ENCODE measurements at places on chromosomes 3 and 15.
A peak's percentile ranks its signal among the peaks of the same experiment; 100 is the strongest.

DNA sequence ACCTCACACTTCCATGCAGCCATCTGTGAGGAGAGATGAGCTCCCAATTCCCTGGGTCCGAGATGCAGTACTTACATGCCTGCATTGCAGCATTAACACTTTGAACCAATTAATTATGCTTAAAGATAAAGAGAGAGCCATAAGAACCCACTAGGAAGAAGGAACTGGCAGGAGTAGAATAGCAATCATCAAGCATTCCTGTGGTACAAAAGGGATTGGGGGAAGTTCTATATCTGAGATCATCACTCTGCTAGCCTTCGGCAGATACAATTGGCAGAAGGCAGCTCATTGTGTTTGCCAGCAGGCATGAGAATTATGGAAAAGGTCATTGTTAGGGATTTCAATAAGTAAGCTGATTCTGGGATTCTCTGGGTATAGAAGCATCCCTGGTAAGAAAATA is 891.4 kb downstream of the NTRK3 start:
- peak; percentile 8 for DNase-seq

DNA sequence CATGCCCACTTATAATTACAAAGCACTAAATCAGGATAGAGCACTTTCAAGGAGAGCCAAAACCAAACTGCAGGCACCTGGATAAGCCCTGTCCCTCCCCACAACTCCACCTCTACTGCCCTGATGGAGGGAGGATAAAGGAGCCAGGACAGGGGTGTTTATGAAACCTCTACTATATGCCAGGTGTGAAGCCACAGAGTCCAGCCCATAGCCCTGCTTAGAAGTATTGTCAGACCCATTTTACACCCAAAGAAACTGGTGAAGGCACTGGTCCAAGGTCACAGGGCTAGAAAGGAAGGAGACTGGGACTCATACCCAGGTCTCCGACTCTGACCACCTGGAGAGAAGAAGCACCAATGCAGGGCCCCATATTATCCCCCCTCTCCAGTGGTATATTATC is 48.7 kb downstream of the SH3BP5 start:
- no peak for DNase-seq

- DNase-seq = no peak
Observed at GRCh38 chr15:32668942-32669341, 27.4 kb downstream of the SCG5 start.

DNA sequence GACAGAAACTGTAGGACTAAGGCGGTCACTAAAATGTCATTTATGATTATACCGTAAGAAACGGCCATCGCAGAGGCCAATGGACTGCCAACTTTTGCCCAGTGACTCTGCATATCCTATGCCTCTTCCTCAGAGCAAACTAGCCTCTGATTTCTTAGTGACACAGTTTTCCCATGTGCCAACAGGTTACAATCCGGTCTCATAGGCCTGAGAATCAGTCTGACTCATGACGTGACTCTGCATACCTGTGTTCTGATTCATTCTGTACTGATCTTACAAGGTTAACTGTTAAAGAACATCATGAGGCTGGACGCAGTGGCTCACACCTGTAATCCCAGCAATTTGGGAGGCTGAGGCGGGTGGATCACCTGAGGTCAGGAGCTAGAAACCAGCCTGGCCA is 17.8 kb downstream of the RUBCN start:
- peak; percentile 71 for DNase-seq

- DNase-seq = no peak
Observed at GRCh38 chr3:131397889-131398288, 16.3 kb downstream of the NUDT16 start.

GRCh38 chr3:18334837-18335601 is 90.1 kb downstream of the SATB1 start:
- no peak for DNase-seq
